Thyroid gland (tissue), 4 donors: ENCODE measurements at places on chromosomes 7 and 10. TPM values are rescaled to one million over a fixed set of nuclear protein-coding genes. Genes with fewer than 3 reads are reported as not detected.
A peak's percentile ranks its signal among the peaks of the same experiment; 100 is the strongest.

The RBP3 gene
- total RNA-seq: not detected

The PDE6C gene
- not detected for total RNA-seq

The MACC1 gene
- 3.0 TPM for total RNA-seq

The PWWP2B gene
- 35.4 TPM for total RNA-seq

The PDGFA gene
- 14.7 TPM for total RNA-seq

The NYAP1 gene
- total RNA-seq: 1.3 TPM

The GHRHR gene
- total RNA-seq: 0.54 TPM

The CYP2C19 gene
- not detected for total RNA-seq

The CTTNBP2 gene
- total RNA-seq: 17.0 TPM

The CARD11 gene
- 0.45 TPM for total RNA-seq

The CPA2 gene
- not detected for total RNA-seq

The SPDYE1 gene
- total RNA-seq: not detected

DNA sequence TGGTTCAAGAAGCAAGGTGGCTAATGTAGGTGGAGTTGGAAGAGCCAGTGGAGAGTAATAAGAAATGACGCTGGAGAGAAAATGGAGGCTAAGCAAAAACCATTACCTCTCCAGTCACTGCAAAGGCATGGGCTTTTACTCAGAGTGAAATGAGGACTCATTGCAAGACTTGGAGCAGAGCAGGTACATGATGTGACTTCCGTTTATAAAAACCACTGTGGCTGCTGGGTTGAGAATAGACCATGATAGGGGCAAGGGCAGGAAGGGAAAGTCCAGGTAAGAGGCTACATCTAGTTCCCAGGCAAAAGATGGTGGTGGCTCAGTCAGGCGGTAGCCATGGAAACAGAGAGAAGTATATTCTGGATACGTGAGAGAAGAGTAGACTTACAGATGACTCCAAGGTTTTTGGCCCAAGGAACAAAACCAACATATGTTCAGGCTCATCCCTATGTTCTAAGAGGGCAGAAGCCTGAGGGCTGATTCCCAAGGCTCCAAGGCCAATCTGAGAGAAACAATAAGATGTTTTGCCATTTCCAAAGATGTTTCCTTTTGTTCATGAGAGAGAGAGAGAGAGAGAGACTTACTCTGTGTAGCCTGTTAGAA is 21.5 kb upstream of the PDE1C start:
- DNase-seq: no peak

GRCh38 chr7:99920149-99920548 is 819 bp upstream of the TRIM4 start:
- no peak for DNase-seq

DNA sequence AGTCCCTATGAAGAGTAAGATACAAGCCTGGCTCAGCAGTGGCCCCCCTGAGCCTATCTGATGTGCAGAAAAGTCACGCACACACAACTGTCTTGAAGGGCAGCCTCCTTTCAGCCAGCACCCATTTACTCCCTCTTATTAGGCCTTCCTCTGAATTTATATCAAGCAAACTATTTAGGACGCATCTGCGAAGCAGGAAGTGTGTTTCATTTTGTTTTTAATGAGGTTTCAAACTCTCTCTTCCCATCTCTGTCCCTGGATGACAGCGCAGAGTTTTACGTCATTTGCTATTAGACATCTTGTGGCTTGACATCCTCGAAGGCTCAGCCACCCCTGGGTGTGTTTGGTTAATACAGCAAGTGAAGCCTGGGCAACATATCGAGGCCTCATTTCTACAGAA is 79.5 kb downstream of the CUX1 start:
- DNase-seq: no peak

DNA sequence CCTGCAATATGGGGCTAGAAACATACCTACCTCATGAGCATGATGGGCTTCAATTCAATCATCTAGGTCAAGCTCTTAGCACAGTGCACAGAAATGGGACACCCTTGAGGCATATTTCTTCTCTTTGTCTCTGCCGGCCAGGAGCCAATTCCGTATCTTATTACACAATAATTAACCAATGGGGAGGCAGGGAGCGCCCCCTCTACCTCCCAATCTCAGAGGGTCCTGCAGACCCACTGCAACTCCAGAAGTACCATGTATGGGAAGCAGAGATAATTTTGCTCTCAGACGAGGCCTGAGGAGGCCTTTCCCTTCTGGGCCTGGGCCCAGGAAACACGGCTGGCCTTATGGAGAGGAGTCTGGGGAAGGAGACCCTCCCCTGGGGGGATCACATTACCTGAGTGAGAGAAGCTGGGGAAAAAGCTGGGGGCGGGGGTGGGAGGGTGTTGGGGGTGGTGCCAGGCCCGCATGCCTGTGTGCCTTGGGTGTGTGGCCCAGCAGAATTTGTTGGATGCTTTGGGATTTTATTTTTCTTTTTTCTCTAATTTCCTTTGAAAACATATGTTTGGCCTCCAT is 155.5 kb downstream of the UBE2H start:
- DNase-seq: no peak

- peak; percentile 2 for DNase-seq
Observed at GRCh38 chr10:108904163-108904838, 1019.0 kb downstream of the XPNPEP1 start.

- DNase-seq: no peak
Observed at GRCh38 chr10:110572862-110573261, 5.4 kb downstream of the SMC3 start.

GRCh38 chr7:49623943-49624342 is 149.5 kb upstream of the VWC2 start:
- no peak for DNase-seq

DNA sequence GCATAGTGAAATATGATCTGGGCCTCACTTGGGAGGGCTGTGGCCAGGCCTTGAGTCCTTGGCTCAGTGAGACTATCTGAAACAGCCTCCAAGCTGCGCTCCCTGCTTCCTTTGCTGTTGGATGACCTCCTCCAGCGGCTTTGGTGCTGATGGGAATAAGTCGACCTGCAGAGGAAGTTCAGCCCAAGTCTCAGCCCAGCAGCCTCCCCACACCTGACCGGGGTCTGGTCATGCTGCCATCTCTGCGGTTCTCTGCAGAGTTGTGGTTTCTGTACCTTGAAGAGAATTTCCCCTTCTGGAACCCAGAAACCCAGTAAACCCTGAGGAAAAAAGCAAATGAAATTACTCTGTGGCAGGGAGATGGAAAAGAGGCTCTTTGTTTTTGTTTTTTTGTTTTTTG is 4.6 kb upstream of the RBAK start:
- DNase-seq: no peak

- no peak for DNase-seq
Observed at GRCh38 chr7:22066522-22066921, 120.8 kb upstream of the CDCA7L start.

GRCh38 chr7:11633310-11633709 is 198.7 kb downstream of the THSD7A start:
- no peak for DNase-seq

GRCh38 chr7:67947646-67948045 is 951.0 kb downstream of the TYW1 start:
- DNase-seq: peak; percentile 60

GRCh38 chr10:129875993-129876726 is 87.9 kb downstream of the EBF3 start:
- DNase-seq: no peak

GRCh38 chr10:5540891-5541290 is 16.1 kb downstream of the CALML3 start:
- no peak for DNase-seq

GRCh38 chr7:88586219-88586618 is 173.3 kb upstream of the ZNF804B start:
- no peak for DNase-seq

- no peak for DNase-seq
Observed at GRCh38 chr7:71377469-71377868, 245.5 kb downstream of the GALNT17 start.

- no peak for DNase-seq
Observed at GRCh38 chr10:92486637-92487036, 87.3 kb downstream of the IDE start.

DNA sequence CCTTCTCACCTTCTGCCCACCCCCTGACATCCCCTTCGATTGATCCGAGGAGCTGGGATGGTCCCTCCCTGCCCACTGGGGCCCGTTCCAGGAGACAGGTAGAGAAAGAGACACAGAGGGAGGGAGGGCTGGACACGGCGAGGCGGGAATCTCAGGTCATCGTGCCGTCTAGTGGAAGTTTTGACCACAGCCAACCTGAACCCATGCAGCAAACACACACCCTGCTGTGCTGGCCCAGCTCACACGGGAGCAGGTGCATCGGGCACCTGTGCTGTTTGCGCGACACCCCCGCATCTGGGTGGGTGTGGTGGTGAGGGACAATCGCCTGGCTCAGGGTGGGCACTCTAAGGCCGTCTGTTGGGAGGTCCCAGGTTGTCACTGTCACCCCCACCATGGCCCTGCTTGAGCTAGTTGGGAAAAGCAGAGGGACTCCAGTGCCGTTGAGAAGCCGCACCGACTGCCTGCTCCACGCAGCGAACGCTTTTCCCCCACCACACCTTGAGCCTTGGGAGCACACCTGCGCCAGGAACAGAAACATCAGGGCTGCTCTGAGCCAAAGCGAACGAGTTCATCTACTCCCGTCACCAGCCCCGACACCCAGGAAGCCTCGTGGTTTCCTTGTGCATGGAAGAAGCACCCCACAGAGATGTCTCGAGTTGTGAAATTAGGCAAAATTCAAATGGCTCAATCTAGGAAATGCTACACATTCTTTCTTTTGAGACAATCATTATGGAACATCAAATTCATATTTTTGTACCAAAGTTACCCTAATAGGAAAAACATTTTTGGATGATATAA is 285.8 kb downstream of the DNAJB6 start:
- DNase-seq: no peak

GRCh38 chr10:30977385-30977784 is 54.3 kb downstream of the ZNF438 start:
- DNase-seq: no peak

DNA sequence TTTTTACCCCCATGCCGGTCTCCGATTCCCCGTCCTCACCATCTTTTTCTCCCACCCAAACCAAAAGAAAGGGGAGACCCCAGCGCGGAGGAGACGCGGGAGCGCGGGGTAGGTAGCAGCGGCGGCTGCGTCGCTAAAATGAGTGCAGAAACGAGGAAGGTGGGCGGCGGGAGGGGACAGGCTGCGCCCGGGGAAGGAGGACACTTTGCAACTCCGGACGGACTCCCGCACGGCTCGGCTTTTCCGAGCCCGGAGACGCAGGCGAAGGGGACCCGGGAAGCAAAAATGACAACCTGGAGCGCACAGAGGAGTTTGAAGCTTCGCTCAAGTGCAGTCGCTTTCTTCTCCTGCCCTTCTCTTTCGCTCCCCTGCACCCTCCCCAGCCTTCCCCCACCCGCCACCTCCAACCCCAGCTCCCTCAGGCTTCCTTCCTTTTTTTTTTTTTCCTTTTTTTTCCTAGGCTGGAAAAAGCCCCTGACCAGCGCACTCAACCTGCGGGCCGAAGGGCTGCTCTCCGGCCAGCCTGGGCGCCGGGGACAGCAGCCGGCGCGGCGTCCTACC is 453 bp downstream of the SFMBT2 start:
- peak; percentile 23 for DNase-seq

GRCh38 chr7:45657890-45658715 is 83.9 kb downstream of the ADCY1 start:
- no peak for DNase-seq

- no peak for DNase-seq
Observed at GRCh38 chr10:77867124-77867719, 59.3 kb downstream of the DLG5 start.
